Urothelium cell line (cell line): ENCODE measurements at places on chromosomes 4 and X.

- no peak for DNase-seq
Observed at GRCh38 chr4:118994030-118994429, 105.4 kb downstream of the SYNPO2 start.

- no peak for DNase-seq
Observed at GRCh38 chrX:23662853-23663252, 4.4 kb upstream of the PRDX4 start.

DNA sequence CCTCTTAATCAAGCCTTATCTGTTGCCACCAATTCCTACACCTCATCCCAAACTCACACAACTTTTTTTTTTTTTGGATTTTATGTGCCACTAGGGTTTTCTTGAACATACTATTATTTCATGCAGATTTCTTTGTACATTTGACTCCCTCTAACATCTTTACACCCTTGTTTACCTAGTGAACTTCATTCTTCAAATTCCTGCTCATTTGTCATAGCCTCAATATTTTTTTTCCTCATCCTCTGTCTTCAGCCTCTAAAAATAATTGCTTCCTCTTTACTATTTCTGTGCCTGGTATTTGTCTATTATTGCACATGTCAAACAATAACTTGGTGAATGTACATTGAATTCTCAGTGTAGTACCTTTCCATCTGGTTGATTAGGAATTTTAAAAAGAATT is 22.0 kb downstream of the NBDY start:
- DNase-seq: no peak

DNA sequence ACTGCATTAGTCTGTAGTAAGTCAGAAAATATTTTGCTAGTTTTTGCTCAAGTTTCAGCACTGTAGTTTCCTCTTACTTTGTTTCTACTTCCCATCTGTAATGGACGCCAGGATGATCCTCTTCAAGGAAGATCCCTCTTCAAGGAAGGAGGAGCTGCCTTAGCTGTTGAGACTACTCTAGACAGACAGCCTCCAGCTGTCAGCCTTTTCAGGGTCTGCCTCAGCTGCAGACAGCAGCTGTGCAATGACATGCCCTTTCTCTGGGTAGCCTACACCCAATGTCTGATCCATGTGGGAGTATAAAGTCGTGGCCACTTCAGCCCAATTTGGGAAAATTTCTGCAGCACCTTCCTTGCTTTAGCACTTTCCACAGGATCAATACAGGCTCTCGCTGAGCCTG is 281.0 kb upstream of the MAOA start:
- DNase-seq: no peak

DNA sequence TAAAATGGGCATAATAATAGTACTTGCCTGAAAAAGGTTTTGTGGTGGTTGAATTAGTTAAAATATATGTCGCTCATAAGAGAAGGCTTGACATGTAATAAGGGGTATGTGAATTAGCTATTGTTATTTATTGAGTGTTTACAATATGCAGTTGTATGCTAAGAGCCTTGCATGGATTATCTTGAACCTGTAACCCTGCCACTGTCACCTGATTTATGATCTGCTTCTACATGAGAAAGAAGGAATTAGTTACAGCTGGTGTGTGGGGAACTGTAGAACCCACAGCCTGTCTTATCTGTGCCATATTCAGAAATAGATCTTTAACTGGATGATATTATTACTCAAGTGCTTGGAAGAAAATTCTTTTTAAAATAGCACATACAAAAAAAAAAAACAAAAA is 227.7 kb downstream of the LDB2 start:
- no peak for DNase-seq

DNA sequence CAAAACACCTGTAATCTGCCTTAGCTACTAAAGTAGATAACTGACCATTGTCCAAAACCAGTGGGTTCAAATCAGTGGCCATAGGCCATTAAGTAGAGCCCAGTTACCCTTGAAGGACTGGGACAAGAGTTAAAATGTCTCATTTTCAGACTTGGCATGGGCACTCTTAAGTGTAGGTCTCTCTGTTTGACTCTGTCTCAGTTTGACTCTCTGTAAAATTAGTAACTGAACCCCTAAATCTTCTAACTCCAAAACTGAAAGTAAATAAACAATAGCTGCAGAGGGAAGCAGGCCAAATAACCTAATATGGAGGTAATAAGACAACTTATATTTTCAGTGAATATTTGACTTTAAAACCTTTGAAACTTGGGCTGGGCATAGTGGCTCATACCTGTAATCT is 89.1 kb downstream of the SLC16A2 start:
- DNase-seq: no peak

DNA sequence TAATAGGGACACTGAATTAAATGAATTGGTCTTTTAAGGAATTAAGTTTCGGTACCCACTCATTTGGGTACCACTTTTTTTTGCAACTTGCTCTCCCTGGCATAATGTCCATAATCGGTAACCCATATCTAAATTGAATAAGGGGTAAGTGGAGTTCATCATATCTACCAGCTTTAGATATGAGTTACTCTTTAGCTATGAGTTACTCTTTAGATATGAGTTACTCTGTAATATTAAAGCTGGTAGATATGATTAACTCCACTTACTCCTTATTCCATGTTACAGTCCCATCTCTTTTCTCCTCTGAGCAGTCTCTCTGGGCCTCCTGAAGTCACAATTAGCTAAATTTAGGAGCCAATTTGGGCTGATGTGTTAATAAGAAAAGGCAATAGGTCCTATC is 85.7 kb downstream of the TEX13C start:
- DNase-seq: no peak

DNA sequence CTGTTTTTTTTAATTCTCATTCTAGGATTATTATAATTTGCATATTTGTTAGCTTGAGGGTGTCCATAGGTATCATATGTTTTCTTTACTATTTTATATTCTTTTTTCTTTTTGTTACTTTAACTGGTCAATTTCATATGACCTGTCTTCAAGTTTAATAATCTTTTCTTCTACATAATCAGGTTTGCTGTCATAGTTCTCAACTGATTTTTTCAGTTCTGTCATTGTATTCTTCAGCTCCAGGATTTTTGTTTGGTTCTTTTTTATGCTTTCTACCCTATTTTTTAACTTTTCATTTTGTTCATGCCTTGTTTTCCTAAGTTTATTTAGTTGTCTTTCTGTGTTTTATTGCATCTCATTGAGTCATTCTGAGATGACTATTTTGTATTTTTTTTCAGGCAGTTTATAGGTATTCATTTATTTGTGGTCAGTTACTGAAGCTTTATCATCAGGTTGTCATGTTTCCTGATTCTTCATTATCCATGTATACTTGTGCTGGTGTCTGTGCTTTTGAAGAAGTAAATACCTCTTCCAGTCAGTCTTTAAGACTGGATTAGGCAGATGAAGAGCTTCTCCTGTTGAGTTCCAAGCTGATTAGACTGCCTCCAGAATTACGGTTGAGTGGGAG is 220.3 kb upstream of the VEGFC start:
- DNase-seq: no peak

- DNase-seq: peak; percentile 16
Observed at GRCh38 chr4:8117278-8117682, 41.3 kb downstream of the ABLIM2 start.

DNA sequence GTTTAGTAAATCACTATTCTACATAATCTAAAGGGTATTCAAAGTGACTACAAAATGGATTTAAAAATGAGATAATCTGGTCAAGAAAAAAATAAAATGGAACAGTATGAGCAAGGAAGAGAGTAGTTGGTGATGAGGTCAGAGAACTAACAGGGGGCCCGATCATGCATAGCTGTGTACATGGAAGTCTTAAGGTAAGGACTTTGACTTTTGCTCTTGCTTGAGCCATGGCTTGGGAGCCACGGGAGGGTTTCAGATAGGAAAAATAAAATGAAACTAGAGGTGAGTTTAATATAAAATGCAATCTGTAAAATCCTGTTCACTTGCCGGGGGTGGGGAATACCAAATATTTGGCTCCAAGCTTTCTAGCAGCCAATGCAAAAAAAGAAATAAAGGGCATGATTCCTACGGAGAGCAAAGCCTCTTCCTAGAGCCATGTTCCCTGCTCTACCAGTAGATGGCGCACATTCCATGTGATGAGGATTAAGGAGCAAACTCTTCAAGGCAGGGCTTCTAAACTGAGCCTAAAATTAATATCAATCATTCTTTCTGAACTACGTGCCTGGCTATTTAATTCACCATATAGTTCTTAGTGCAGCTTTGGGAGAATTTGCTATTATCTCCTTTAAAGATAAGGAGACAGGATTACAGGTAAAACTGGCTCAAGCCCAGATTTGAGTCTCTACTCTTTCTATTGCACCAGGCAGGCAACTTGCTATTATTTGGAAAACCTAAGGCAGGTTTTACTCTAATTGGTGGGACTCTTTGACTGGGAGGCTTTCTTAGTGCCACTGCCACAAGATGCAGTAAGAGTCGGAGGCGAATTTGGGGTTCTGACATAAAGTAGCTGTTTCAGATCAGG is 6.8 kb upstream of the CLCN5 start:
- peak; percentile 45 for DNase-seq

DNA sequence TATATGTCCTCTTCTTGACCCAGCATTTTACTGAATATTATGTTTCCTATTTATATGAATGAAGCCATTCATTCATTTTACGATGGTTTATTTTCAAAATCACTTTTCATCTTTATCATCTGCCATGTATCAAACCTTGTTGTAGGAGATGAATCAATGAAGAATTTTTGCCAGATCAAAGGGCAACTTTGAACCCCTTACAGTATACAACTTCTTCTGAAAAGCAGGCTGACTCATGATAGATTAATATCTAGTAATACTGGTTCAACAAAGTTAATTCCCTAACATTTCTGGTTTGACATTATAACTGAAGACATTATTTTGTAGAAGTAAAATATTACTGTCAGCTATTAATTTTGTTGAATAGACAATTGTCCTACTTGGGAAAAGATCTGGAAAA is 226.0 kb downstream of the RPA4 start:
- no peak for DNase-seq

- peak; percentile 0 for DNase-seq
Observed at GRCh38 chrX:115147220-115147619, 42.0 kb upstream of the RBMXL3 start.

- no peak for DNase-seq
Observed at GRCh38 chrX:15567886-15568616, 32.7 kb downstream of the ACE2 start.

DNA sequence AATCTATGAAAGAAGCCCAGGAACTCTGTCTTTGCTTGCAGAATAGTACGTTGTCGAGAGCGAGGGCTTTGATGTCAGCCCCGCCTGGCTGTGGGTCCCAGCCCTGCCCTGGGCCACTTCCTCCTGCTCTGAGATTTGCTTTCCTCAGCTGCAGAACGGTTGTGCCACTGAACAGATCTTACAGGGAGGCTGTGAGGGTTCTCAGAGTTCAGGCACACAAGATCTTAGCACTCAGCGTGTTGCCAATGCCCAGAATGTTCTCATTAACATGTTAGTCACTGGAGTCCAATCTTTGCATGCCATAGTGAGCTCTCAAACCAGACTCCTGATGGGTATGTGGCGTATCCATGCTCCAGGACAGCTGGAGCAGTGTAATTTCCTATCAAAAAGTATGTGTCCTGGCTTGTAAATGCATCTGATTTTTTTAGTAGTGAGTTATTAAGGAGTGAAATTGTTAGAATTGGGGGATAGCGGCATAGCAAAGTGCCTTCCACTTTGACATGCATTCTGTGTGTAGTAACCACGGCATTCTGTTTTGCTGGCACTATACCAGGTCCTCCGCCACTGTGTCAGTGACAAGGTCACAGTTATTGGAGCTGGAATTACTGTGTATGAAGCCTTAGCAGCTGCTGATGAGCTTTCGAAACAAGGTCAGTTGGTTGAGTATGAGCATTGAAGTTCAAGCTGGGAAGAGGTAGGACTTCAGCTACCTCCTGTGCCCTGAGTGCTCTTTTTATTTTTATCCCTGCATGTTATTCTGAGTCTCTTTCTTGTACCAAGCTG is 31.6 kb downstream of the TKTL1 start:
- no peak for DNase-seq

- no peak for DNase-seq
Observed at GRCh38 chr4:169045862-169046584, 36.0 kb upstream of the CBR4 start.

- no peak for DNase-seq
Observed at GRCh38 chrX:19370061-19370460, 26.3 kb downstream of the PDHA1 start.

DNA sequence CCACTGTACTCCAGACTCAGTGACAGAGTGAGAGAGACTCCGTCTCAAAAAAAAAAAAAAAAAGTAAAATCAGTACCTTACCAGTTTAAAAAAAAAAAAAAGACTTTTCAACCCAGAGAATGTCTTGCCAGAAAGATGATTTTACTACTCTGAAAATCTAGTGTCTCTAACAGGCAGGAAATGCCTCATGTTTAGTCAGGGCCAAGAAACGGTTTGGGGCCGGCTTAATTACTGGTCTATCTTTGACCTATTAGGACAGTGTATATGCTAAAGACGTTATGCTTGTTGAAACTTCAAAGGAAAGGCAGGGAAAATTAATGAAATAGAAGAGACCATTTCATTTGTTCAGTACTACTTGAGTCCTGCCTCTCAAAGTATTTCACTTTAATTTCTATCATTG is 9.9 kb downstream of the BEND4 start:
- DNase-seq: no peak

GRCh38 chr4:83438719-83439118 is 16.9 kb downstream of the HELQ start:
- no peak for DNase-seq
